RPMI8226 (cell line): ENCODE measurements at places on chromosomes 4 and X.

DNA sequence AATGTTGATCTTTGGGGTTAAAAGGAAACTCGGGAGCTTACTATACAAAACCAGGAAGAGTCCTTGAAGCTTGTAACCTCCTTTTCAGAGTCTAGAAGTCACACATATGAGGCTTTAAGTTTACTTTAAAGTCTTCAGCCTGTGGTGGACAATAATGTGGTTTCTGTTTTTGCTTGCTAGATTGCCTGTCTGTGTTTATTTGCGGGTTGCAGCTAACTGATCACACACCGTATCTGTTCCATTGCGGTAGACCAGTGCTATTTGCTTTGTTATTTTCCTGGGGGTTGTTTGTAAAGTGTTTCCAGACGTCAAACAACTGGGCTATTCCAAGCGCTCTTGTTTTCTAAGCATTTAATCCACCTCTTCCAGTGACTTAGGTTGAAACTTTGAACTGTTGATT, 143.0 kb upstream of the GYPA start:
- DNase-seq = no peak

- DNase-seq = no peak
These were observed 1081.5 kb upstream of the TENM3 start for GRCh38 chr4:181161669-181162068.

DNA sequence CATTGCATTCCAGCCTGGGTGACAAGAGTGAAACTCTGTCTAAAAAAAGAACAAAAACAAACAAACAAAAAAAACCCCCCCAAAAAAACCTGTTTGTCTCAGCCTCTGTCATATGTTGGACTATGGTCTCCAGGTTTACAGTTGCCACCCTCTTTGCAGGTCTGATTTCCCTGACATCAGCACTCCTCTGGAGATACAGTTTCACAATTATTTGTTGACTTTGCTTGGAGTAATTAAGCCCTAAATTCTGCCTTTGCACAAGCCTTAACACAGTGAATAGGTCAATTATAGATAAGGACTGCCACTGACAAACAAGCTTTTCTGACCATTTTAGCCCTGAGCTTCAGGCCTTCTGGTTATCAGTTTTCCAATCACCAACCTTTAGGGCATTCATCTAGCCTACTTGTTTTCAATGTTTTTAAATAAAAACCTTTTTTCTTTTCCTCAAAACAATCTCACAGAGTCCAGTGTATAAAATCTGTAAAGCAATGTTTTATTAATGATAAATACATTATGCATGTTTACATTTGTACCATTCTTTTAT, 20.4 kb upstream of the MAPK10 start:
- no peak for DNase-seq

- peak; percentile 83 for DNase-seq
These were observed 134.3 kb downstream of the AMELX start for GRCh38 chrX:11427453-11428071.

- no peak for DNase-seq
These were observed 35.8 kb upstream of the TMEM164 start for GRCh38 chrX:109967156-109967555.

GRCh38 chr4:57865264-57865663, 755.1 kb upstream of the IGFBP7 start:
- peak; percentile 2 for DNase-seq

GRCh38 chr4:44221407-44221806, 227.2 kb downstream of the KCTD8 start:
- DNase-seq = no peak

DNA sequence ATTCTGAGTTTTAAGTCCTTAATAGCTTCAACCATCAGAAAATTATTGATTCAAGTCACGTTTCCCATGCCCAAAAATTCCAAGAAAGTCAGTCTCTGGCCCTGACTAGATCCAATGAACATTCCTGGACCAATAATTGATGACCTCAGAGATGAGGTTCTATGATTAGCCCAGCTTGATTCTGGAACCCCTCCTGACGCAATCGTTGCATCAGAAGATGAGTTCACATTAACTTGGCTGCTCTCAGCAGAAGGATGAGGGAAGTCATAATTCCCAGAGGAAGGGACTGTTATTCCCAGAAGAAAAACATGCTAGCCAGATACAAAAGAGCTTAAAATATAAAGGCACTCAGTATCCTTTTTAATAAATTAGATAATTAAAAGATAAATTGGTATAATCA, 34.3 kb upstream of the CPEB2 start:
- DNase-seq = no peak

- no peak for DNase-seq
These were observed 109.7 kb downstream of the SHROOM3 start for GRCh38 chr4:76544725-76545124.

- no peak for DNase-seq
These were observed 74.1 kb downstream of the TAB3 start for GRCh38 chrX:30814978-30815377.

GRCh38 chr4:84790769-84791565, 175.5 kb downstream of the WDFY3 start:
- no peak for DNase-seq

GRCh38 chrX:129093706-129094105, 429.6 kb downstream of the SMARCA1 start:
- DNase-seq = no peak

DNA sequence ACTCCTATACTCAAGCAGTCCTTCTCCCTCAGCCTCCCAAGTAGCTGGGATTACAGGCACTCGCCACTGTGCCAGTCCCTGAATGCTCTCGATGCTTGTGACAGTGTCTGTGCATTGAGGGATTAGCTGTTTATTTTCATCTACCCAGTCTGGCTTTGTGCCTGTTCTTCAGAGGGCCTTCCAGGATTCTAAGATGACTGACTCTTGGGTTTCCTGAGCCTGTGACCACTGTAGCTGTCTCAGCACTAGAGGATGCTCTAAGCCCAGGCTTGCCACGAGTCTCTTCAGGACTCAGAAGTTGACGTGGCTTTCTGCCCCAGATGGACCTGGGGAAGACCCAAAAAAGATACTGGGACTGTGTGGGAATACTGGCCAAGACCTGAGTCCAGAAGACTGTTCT, 201.4 kb downstream of the ARHGAP10 start:
- no peak for DNase-seq

DNA sequence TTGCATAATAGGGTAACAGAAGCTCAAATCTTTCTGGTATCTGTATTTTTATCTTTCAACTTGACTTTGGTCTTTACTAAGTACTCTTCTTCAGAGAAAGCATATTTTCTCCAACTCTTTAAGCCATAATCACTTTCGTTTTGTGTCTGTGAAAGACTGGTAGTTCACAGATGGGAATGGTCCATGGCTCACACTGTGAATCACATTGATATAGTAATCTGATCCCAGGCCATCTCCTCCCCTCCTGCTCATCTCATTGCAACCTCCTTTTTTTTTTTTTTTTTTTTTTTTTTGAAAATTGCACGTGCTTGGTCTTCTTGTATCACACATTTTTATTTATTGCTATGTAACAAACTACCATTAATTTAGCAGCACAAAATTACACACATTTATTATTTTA, 694.5 kb upstream of the SLIT2 start:
- no peak for DNase-seq

GRCh38 chrX:132127743-132128142, at the start of gene FRMD7:
FRMD7 (minus strand) TSS chrX:132128020; CDS start chrX:132127844, 176 bp downstream.
- no peak for DNase-seq

GRCh38 chr4:54703182-54703581, 45.4 kb downstream of the KIT start:
- DNase-seq = no peak

DNA sequence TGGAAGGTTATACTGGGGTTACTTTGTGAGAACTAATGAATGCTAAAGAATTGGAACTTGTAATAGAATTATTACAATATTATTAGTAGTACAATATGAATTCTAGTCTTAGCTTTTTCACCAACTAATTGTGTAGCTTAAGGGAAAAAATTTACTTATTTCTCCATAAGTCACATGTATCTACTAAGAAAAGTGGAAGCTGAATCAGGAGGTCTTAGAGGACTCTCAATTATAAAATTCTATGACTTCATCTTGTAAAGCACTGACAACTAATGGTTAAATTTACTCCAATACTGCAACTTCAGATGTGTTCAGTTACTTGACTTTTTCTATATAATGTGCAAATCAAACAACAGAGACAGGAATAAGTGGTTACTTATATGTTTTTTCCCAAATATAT, 899 bp upstream of the TMPRSS11D start:
- no peak for DNase-seq

- DNase-seq = no peak
These were observed 33.3 kb upstream of the SLC2A9 start for GRCh38 chr4:10054571-10055041.

- DNase-seq = no peak
These were observed 1752.7 kb downstream of the PCDH7 start for GRCh38 chr4:32472918-32473317.
